T-cell (primary cell): ENCODE measurements at places on chromosomes 3 and 15. TPM values are rescaled to one million over a fixed set of nuclear protein-coding genes. Genes with fewer than 3 reads are reported as not detected.

DNA sequence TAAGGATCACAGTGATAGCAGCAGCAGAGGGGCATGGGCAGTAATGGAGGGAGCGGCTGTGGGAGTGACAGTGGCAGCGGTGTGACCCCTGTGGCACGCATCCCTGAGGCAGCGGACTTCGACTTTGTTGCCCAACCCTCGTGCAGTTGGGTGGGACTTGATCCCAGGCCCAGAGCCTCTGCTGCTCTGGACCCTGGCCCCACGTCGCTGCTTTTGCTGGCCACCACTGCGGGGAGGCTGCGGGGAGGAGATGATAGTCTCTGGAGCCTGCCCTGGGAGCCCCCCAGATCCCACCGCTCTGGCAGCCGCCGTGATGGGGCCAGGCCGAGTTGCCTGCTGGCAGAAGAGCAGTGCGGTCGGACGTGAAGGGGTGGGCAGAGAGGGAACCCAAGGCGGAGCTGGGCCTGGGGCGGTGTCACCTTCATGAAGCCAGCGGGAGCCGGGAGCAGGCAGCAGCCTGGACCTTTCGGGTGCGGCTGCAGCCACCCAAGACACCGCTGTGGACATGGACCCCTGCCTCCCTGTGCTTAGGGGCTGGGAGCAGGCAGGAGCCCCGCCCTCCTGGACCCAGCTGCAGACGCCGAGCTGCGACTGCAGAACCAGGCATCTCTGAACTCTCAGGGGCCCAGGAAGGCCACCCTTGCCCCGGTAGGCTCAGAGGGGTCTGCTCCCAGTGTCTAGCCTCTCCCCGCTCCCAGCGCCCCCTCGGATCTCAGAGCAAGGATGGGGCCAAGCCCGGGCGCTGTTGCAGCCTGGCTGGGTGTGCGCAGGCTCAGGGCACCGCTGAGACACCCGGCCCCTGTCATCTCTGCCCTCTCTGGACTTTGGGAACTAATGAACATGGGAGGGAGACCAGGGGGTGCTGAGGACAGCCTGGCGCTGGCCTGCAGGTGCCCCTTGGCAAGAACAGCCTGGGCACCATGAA is 38.3 kb downstream of the COMMD2 start:
- H3K4me3 ChIP-seq, result no peak overlapping the region
- H3K27me3 ChIP-seq, result no peaks in the 10 kb centered on the region
- no peak for DNase-seq
- H3K4me1 ChIP-seq, result no peaks in the 10 kb centered on the region
- no peak overlapping the region for H3K27ac ChIP-seq

DNA sequence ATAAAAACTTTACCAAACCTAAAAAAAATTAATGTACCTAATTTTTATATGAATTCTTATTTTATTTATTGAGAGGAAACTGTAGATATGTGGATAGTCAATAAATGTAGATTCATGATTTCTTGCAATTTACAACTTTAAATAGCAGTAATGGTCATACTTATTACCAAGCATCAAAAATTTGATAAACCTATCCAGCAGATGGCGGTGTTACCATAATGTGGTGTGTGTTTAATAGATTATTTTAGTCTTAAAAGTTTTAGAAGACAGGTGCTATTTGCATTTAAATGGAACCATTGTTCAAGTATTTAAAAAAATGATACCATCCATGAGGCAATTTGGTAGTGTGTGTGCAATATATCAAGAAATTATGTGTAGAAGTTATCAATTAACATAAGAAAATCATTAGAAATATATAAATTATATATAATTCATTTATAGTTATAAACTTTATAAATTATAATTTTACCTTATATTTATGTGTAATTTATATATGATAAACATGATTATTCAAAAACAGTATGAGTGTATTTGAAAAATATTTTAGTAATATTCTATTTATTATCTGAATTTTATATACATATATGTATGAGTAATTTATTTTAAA is 176.0 kb upstream of the BCHE start:
- no peaks in the 10 kb centered on the region for H3K27me3 ChIP-seq
- H3K4me3 ChIP-seq, result no peak overlapping the region
- no peaks in the 10 kb centered on the region for H3K36me3 ChIP-seq
- no peak overlapping the region for H3K27ac ChIP-seq
- DNase-seq, result no peak
- no peaks in the 10 kb centered on the region for H3K4me1 ChIP-seq

- H3K4me3 ChIP-seq, result no peak overlapping the region
- H3K4me1 ChIP-seq, result no peaks in the 10 kb centered on the region
- no peak for DNase-seq
- no peaks in the 10 kb centered on the region for H3K27me3 ChIP-seq
- no peaks in the 10 kb centered on the region for H3K36me3 ChIP-seq
Observed at GRCh38 chr3:16587047-16587680, 18.1 kb downstream of the DAZL start.

DNA sequence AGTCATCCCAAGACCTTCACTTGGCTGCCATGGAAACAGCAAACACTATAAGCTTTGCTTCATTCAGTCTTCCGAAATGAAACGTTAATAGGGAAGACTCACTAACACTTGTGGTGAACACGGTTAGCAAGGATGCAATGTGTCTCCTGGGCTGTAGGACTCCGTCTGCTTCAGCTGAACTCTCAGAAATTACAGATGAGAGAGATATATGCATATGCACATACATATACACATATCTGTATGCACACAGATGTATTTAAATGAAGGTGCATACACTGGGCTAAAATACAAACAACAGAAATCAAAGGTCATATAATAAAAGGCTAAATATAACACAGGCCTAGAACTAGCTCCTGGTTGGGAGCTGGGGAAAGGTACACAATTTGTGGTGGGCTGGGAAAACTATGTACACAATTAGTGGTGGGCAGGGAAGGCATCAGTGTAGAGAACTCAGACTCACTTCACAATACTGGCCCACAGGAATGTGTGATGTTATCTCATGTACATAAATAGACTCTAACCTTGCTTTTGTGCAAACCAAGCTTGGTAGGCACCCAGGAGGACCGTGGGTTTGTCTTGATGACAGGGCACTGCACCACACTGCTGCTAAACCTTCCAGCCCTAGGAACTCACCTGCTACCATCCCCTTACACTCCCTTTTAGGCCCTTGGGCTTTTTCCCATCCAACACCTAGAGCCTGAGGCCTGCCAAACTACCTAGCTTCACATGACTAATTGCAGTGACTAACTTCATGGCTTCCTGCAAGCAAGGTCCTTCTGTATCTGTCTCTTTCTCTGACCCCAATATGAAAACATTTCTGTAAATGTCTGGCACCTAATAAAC is 873.1 kb downstream of the NSUN3 start:
- no peak for DNase-seq
- no peaks in the 10 kb centered on the region for H3K4me1 ChIP-seq
- H3K27me3 ChIP-seq, result no peaks in the 10 kb centered on the region
- H3K27ac ChIP-seq, result no peak overlapping the region

DNA sequence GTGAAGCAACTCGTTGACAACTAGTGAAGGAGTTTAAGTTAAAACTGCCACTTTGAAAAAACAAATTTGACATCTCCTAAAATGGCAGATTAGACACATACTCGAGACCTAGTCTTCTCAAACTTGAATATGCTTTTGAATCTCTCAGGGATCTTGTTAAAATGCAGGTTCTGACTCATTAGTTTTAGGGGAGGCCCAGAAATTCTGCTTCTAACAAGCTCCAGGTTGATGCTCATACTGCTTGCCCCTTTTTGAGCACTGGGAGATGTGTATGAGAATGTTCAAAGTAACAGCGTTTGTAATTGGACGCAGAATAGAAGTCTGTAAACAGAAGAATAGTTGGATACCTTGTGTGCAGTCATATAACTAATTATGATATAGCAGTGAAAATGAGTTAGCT is 1.6 kb downstream of the C3orf38 start:
- peak overlapping the region; percentile 86 for H3K4me3 ChIP-seq
- H3K4me1 ChIP-seq, result peaks cover 15% of the 10 kb centered on the region
- H3K27me3 ChIP-seq, result no peaks in the 10 kb centered on the region
- H3K36me3 ChIP-seq, result peaks cover 4% of the 10 kb centered on the region
- H3K27ac ChIP-seq, result no peak overlapping the region
- DNase-seq, result no peak

GRCh38 chr3:4029135-4029534 is 229.9 kb downstream of the LRRN1 start:
- no peak for DNase-seq
- no peaks in the 10 kb centered on the region for H3K36me3 ChIP-seq
- no peak overlapping the region for H3K4me3 ChIP-seq
- no peaks in the 10 kb centered on the region for H3K27me3 ChIP-seq
- H3K4me1 ChIP-seq, result no peaks in the 10 kb centered on the region

GRCh38 chr3:196712514-196713413 is 587 bp downstream of the PIGX start:
- no peaks in the 10 kb centered on the region for H3K36me3 ChIP-seq
- H3K4me3 ChIP-seq, result peak overlapping the region; percentile 91
- DNase-seq, result peak; percentile 12
- H3K27ac ChIP-seq, result peak overlapping the region; percentile 92
- no peaks in the 10 kb centered on the region for H3K27me3 ChIP-seq

- no peak overlapping the region for H3K4me3 ChIP-seq
- H3K36me3 ChIP-seq, result no peaks in the 10 kb centered on the region
- no peak for DNase-seq
- H3K4me1 ChIP-seq, result no peaks in the 10 kb centered on the region
Observed at GRCh38 chr15:89586651-89587050, 11.4 kb downstream of the TICRR start.

Gene CFAP44
- 12.2 TPM for total RNA-seq

Gene MASP1
- 0.38 TPM for total RNA-seq

Gene ZMYND10
- 2.9 TPM for total RNA-seq

Gene SENP5
- 61.2 TPM for total RNA-seq

Gene MEX3B
- 2.8 TPM for total RNA-seq
